ENCODE measurements at places on chromosomes 11 and 22.

- DNase-seq, result no peak
Observed at GRCh38 chr11:36033082-36033751, 89.4 kb downstream of the LDLRAD3 start.

DNA sequence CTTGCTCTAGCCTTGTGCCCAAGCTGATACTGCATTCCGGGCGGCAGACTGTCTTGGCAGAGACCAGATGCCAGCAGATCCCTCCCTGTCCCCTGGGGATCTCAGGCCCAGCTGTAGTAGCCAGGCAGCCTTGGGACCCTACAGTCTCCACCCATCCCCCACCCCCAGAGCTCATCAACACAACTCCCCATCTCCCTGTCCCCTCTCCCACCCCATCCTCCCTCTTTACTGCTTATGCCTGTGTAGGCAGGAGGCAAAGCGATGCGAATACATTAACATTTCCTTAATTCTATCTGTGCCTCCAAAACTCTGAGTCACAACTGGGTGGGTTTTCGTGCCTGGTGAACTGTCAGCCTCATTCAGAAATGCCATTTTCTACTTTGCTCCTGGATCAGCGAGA is 547.6 kb downstream of the BUD13 start:
- DNase-seq, result peak; percentile 77

- no peak for DNase-seq
Observed at GRCh38 chr11:46808799-46809431, 37.2 kb downstream of the CKAP5 start.

- DNase-seq, result no peak
Observed at GRCh38 chr11:11148104-11148509, 204.9 kb downstream of the CSNK2A3 start.

DNA sequence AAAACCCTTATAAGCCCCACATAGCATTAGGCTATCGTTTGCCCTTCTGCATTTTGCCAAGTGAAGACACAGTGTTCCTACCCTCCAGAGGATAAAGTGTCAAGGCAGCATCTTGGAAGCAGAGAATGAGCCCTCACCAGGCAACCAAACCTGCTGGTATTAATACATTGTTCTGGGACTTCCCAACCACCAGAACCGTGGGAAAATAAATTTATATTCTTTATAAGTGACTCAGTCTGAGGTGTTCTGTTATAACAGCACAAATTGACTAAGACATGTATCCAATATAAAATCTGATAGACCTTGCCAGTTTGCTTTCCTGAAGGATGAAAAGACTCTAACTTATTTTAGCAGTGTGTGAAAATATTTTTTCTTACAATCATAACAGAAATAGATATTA is 792.5 kb upstream of the LRRC4C start:
- no peak for DNase-seq

GRCh38 chr11:125170001-125170509 is 5.5 kb downstream of the PKNOX2 start:
- no peak for DNase-seq

- no peak for DNase-seq
Observed at GRCh38 chr11:12674571-12674935, 332 bp downstream of the TEAD1 start.

DNA sequence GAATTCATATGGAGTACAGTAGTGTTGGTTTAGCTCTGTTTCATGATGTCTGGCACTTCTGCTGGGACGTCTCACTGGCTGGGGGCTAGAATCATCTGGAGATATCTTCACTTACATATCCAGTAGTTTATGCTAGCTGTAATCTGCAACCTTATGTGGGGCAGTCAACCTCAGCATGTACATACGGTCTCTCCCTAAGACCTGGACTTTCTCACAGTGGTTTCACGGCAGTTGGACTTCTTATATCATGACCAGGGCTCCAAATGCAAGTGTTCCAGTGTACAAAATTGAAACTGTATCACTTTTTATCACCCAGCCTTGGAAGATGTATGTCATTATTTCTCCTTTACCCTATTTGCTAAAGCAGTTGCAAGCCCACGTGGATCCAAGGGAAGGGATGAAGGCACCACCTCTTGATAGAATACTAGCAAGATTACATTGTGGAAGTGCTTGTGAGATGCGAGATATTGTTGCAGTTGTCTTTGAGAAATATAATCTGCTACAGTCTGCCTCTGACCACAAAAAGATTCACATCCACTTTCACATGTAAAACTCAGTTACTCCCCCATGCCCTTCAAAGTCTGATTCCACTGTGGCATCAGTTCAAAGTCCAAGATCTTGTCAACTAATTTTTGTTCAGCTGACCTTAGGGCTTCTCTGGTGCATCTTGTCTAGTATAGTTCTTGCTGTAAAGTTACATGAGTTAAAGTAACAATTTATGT is 316.6 kb upstream of the NCAM1 start:
- no peak for DNase-seq

GRCh38 chr11:58061813-58062212 is 31.1 kb downstream of the OR6Q1 start:
- DNase-seq, result no peak

DNA sequence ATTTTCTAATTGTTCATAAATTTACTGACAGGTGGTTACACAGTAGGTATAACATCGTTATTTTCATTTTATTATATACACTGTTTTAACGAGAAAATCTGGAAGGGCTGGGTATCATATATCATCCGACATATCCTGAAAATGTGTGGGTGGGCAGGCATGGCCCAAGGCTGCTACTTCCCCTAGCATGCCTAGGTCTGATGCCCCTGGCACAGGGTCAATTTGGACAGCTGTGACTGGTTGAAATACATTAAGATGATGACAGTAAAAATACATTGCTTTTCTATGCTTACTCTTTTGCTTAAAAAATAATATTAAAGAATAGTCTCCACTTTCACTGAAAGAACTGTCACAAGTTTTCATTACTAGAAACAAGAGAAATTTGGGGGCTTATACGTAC is 908.8 kb downstream of the OPCML start:
- DNase-seq, result no peak

DNA sequence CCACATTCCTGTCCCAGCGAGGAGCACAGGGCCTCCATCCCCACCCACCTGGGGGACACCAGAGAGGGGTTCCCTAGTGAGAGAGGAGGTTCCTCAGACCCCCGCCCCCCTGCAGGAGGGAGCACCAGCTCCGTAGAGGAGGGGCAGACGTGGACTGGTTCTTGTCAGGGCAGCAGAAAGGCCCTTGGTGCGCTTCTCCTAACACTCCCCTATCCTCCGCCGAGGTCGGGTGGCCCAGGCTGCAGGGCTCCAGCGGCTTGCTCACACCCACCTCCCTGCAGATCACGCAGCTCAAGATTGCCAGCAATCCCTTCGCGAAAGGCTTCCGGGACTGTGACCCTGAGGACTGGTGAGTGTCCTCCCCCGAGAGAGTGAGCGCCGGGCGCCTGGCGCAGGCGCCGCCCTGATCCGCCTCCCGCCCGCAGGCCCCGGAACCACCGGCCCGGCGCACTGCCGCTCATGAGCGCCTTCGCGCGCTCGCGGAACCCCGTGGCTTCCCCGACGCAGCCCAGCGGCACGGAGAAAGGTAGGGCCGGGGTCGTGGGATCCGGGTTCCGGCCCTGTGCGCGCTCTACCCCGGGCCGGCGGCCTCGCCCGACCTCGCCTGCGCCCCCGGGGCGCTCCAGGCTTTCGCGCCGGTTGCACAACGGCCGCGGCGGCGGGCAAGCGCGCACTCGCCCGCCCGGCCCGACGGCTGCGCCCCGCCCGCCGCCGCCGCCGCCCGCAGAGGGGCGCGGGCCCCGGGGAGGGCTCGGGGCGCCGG is 5.1 kb downstream of the TBX1 start:
- DNase-seq, result no peak

GRCh38 chr22:38127869-38128268 is 17.4 kb upstream of the BAIAP2L2 start:
- DNase-seq, result no peak

DNA sequence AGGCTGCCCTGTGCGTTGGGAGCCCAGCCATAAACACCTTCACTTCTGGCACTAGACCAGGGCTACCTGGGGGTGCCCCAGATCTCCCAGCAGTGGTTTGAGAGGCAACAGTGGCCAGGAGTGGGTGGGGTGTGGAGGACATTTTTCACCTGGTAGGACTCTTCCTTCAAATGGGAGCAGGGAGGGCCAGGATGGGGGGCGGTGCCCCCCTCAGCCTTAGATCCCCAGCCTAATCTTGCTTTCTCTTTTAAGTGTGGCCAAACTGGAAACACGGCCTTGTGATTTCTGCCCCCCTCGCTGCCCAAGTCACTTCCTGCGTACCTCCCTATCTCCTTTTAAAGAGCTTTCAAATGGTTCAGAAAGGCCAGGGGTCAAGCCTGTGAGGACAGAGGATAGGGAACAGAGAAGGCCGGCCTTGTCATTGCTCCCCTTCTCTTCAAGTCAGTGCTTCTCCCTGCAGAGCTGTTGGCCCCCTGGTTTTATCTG is 800 bp downstream of the KCNJ5 start:
- DNase-seq, result no peak

DNA sequence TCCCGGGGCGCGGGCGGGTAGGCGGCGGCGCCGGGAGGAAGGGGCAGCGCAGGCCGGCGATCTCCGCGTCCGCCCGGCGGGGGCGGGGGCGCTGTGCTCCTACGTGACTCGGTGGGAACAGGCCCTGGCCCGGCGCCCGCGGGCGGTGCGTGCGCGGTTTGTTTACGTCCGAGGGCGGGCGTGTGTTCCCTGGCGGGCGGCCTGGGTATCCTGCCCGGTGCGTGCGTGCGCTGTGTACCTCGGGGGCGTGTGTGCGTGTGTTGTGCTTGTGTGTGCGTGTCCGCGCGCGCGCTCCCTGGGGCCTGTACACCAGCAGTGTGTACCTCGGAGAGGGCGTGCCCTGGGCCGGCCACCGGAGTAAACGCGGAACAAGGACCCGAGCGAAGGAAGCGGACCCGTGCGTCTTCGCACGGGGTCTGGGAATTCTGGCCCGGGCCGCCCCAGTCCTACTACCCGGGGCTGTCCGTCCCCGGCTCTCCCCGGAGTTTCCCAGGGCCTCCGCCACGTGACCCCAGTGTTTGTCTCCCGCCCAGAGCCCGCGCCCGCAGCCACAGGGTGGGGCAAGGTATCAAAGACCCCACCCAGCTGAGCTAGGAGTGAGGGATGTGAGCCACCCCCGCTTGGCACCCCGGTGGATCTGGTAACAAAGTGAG is 769 bp downstream of the MAFF start:
- DNase-seq, result peak; percentile 71

DNA sequence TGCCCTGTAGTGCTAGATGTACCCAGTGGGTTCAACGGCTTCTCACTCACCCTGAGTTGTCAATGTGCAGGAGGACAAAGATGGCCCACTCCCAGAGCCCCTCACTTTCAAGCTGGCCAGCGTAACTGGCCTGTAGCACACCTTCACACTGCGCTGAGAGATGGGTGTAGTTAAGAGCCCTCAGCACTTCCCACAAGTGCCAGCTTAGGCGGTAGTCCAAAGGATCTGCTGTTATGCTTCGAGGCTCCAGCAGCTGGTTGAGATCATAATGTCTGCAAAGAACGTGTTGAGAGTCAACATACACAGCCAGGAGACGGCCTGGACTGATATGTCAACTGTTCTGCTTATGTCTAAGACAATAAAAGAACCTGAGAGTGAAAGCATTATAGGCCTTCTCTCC is 14.7 kb upstream of the CHRNA10 start:
- no peak for DNase-seq

DNA sequence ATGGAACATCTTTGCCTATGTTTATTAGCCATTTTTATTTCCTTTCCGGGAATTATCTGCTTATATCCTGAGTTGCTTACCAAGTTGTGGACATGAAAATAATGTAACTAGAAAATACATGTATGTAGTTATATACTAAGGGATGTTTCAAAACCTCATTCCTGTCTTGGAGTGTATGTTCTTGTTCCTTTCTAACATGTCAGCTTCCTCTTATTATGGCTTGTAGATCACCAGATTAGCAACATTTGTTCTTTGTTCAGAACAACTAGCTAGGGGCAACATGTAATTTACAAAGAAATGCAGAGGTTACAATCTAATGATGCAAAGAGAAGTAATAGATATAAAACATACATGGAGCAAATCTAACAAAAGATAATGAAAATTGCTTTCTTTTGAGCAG is 13.1 kb upstream of the TMEM123 start:
- DNase-seq, result no peak

DNA sequence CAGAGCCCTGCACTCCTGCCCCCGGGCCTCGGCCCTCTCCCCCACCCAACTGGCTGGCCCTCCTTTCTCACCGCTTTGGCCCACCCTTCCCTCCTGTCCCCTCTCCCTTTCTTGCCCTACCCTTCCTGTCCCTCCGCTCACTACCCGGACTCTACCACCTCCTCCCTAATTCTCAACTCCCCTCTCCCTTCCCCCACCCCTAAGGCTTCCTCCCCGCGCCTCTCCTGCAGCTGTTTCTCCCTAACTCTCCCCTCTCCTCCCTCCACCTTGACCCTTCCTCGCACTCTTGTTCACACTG is 421 bp downstream of the SLC15A3 start:
- no peak for DNase-seq
